ENCODE measurements at places on chromosomes 1 and 21.

- no peak for DNase-seq
These were observed 21.0 kb downstream of the SDE2 start for GRCh38 chr1:225977937-225978748.

DNA sequence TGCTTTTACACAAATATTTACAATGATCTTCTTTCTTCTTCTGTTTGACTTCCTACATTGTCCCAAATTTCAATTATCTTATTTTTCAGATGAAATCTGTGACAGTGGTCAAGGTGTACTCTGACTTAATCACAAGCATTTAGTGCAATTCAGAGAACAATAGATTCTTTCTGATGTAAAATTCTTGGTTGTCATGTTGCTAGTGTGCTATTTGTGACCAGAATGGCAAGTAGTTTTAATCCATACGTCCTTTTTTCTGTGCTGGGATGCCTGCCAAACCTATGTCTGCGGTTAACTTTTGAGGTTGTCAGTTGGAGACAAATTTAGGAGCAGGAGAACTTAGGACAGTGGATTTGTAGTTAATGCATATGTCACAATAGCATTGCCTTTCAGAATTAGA is 31.0 kb downstream of the NCAM2 start:
- DNase-seq: no peak

GRCh38 chr1:220491891-220492290 is 36.0 kb upstream of the MARK1 start:
- DNase-seq: no peak

GRCh38 chr1:5765997-5766913 is 226.0 kb downstream of the NPHP4 start:
- DNase-seq: no peak

GRCh38 chr21:28332796-28333195 is 659.9 kb downstream of the LTN1 start:
- DNase-seq: no peak

GRCh38 chr1:173276922-173277800 is 70.0 kb upstream of the TNFSF4 start:
- DNase-seq: no peak

DNA sequence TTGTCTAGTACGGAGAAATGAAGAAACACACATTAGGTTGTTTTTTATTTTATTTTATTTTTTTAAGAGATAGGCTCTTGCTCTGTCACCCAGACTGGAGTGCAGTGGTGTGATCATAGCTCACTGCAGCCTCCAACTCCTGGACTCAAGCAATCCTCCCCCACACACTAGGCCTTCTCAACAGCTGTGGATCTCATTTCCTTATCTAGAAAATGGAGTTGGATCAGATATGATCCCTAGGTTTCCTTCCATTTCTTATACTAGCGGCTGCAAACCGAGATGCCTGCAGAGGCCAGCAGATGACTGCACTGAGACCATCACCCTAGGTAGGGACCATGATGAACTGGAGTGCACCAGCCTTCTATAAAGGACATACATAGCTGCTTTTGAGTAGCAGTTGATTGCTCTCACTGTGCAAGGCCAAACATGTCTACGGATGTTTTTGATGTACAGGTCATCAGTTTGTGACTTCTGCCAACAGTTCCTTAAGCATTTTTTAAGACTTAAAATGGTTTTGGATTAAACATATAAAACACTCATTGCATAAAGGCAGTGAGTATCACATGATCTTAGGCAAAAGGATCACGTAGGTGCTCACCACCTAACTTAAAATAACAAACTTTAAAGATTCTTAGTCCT is 11.4 kb upstream of the KLHL12 start:
- DNase-seq: no peak

- DNase-seq: no peak
These were observed 132.0 kb upstream of the ZBTB40 start for GRCh38 chr1:22319608-22320007.

DNA sequence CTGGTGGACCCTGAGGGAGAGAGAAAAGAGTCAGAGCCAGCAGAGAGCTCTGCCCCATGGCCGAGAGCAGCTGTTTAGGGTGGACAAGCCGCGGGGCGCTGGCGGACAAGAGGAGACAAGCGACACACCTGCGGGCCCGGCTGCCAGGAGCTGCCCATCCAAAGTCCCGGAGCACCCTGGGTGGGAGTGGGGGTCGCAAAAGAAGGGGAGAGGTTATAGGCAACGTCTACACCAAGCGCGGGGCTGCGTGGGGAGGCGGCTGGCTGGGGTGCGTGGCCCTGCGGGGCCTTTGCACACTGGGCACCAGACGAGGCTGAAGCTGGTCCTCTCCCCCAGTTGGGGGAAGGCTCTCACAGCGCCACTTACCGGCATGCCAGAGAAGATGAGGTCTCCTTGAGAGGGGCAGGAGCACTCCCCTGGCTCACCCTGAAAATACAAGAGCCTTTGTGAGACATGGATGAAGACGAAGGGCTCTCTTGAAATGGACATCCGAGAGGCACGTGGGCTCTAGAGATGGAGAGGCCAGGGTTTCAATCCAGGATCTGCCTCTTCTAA is 24.1 kb downstream of the COL16A1 start:
- DNase-seq: no peak

- DNase-seq: peak; percentile 46
These were observed 958 bp downstream of the LYPLAL1 start for GRCh38 chr1:219174460-219175211.

GRCh38 chr1:161998811-161999210 is 24.9 kb downstream of the OLFML2B start:
- DNase-seq: no peak

DNA sequence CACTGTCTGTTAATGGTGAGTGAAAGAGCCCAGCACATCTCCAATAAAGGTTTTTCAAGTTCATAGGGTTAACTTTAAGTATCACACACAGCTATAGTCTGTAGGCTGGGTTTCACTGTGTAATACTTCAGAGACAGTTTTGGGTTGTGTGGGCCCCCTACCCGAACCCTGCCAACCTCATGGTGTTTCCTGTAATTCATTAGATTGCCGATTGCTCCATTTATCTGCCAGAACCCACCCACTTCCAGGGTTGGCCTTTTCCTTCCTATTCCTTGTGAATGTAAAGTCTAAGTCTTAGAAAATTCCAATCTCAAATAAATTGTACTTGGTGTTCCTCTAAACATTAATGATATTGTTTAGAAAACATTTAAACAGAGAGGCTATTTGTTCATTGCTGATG is 43.6 kb downstream of the CTTNBP2NL start:
- DNase-seq: no peak

DNA sequence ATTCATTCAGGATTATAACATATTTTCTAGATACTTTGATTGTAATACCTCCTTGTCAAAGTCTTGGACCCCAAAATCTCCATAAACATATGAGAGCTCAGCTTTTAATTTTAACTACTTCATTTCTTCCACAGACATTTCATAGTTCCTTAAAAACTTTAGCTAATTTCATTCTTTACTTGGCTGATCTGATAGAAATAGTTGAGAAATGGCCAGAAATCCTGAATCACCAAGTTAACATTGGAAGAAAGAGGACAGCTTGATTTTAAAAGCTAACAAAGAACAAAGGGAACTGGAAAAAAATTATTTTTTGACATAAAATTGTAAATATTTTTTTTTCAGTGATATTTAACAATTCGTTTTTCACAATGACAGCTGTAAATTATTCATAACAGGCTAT is 216.5 kb downstream of the NTNG1 start:
- no peak for DNase-seq

DNA sequence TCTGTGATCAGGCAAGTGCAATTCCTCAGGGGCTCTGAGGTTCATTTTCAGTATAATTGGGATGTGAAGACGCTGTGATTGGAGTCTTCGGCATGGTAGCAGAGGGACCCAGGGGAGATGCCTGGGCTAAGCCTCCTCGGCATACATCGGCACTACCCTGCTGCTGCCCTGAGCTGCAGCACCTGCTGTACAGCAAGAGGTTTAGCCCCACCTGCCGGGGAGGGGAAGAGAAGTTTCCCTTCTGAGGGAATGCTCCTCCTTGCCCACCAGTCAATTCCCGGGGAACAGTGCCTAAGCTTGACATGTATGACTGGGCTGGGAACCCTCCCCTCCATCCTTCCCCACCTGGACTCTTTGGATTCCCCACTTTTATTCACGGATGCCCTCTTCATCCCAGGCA is 24.9 kb downstream of the CNIH3 start:
- no peak for DNase-seq

DNA sequence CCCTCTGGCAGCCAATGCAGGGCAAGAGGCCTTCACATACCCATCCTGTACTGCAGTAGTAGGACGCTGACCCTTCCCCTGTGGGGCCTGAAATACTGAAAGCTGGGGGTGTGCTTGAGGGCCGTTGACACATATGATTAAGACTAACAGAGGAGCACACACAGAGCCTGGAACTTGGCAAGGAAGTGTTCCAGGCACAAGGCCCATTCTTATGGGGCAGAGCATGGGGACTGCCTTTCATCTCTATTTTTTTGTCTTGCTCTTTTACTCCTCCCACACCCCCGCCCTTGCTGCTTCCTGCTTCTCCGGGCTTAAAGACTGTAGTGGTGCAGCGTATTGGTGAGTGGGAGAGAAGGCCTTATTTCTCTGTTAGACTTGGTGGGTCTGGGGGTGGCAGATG is 137.4 kb downstream of the BACH1 start:
- no peak for DNase-seq

DNA sequence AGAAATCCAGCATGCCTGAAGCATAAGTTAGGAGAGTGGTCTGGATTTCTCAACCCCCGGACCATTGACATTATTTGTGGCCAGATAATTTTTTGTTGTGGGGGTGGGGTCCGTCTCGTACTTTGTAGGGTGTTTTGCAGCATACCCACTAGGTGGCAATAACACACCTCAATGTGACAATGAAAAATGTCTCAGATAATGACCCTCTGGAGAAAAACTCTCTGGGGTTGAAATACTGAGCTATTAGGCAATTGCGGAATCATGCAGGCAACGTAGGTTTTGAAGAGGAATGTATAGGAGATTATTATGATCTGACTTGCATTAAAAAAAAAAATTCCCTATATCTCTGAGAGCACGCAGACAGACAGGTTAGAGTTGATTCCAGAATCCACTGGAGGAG is 25.3 kb upstream of the RRP15 start:
- no peak for DNase-seq

- DNase-seq: no peak
These were observed 46.1 kb downstream of the RNF2 start for GRCh38 chr1:185091480-185091879.

DNA sequence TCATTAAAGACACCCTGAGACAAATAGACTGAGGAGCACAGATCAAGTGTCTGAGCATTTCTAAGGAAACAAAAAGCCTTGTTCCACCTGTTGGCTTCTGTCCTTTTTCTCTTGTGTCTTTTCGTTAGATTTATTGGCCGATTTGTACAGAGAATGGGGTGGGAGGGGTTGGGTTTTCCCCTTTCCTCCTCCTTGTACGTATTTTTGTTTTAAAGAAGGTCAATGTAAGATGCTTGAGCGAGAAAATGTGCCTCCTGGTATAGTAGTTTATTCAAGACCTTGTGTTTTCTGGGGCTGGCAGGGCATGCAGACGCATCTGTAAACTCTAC is 1.2 kb downstream of the BCL9 start:
- no peak for DNase-seq

- DNase-seq: no peak
These were observed 214.6 kb upstream of the NCAM2 start for GRCh38 chr21:20783611-20784010.

- DNase-seq: no peak
These were observed 51.2 kb upstream of the TNR start for GRCh38 chr1:175794586-175794985.

DNA sequence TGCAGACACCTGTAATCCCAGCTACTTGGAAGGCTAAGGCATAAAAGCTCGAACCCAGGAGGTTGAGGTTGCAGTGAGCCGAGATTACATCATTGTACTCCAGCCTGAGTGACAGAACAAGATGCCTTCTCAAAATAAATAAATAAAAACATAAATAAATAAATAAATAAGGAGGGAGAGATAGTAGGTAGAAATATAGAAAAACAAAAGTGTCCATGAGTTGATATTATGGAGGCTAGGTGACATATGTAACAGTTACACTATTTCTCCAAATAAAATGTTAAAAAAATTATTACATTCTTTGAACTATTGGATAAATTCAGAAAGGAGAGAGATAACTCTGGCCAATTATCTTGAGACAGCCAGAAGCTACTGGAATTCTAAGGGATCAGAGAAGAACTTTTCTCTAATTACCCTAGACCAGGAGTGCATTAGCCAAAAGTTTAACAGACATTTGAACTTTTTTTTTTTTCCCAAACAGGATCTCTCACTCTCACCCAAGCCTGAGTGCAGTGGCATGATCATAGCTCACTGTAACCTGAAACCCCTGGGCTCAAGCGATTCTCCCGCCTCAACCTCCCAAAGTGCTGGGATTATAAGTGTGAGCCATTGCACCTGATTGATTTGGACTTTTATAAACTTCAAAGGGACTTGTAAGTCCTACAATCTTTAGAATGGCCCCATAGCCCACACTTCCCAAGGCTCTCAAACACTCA is 17.6 kb downstream of the SYNJ1 start:
- DNase-seq: no peak

GRCh38 chr1:101291562-101292380 is 55.0 kb downstream of the S1PR1 start:
- DNase-seq: no peak

DNA sequence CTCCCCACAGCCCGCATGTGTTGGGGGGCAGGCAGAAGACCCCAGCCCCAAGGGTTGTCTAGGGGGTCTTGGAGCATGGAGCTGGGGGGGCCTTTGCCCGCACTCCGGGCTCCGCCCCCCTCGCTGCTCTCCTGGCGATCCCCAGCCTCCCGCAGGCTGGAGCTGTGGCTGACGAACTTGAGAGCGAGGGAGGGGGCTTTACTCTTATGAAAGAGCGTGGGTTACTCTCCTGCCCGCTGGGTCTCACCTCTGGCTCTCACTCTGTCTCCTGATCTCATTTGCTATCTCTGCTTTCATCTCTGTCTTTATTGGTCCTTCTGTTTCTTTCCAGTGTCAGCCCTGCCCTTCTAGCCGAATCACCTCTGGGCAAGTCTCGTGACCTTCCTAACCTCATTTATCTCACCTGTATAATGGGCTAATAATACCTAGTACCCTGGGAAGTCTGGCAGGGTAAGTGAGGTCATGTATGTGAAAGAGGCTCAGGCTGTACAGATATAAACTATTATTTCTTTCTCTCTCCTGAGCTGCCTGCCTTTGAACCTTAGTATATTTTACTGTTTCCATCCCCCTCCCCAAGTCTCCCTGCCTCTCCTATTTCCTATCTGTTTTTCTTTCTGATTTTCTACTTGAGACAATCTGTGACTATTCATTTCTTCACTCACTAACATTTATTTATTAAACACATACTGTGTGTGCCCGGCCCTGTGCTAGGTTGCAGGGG is 731 bp downstream of the EFNA4 start:
- DNase-seq: no peak
